Effector memory CD4-positive, alpha-beta T cell (primary cell): ENCODE measurements at places on chromosomes 11 and 22.

DNA sequence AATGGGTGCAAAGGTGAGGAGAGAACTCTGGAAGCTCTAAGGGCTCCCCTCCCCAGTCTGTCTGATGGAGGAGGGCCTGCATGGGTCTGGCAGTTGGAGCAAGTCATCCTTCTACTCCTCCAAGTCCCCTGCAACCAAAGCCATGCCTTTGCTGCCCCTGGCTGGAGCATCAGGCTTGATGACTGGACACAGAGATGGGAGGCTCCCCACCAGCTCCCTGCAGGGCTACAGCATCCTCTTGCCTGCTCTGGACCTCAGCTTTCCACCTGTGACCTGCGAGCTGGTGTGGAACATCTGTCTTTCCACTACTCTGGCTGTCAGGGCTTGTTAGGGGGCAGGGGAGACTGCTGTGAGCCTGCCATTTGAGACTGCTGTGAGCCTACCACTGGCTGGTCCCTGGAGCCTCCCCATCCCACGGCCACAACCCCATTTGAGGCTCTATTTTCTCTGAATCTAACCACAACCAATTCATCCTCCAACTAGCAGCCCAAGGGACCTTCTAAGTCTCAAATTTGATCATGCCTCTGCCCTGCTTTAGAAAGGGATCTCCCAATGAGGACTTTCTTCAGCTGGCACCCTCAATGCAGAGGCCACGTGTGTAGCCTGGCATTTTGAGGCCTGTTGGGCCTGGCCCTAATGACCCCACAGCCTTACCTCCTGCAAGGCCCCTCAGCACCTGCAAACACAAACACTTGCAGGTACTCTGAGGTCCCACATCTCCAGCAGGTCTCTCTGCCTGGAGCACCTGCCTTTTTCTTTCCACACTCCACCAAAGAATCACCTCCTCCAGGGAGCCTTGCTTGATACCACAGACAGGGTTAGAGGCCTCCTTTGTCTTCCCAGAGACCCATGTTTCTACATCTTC is 9.9 kb downstream of the P2RY6 start:
- no peak for DNase-seq

- DNase-seq: no peak
These were observed 67.5 kb downstream of the PAK1 start for GRCh38 chr11:77406396-77406795.

- no peak for DNase-seq
These were observed 270.1 kb downstream of the BUD13 start for GRCh38 chr11:116502641-116503061.

DNA sequence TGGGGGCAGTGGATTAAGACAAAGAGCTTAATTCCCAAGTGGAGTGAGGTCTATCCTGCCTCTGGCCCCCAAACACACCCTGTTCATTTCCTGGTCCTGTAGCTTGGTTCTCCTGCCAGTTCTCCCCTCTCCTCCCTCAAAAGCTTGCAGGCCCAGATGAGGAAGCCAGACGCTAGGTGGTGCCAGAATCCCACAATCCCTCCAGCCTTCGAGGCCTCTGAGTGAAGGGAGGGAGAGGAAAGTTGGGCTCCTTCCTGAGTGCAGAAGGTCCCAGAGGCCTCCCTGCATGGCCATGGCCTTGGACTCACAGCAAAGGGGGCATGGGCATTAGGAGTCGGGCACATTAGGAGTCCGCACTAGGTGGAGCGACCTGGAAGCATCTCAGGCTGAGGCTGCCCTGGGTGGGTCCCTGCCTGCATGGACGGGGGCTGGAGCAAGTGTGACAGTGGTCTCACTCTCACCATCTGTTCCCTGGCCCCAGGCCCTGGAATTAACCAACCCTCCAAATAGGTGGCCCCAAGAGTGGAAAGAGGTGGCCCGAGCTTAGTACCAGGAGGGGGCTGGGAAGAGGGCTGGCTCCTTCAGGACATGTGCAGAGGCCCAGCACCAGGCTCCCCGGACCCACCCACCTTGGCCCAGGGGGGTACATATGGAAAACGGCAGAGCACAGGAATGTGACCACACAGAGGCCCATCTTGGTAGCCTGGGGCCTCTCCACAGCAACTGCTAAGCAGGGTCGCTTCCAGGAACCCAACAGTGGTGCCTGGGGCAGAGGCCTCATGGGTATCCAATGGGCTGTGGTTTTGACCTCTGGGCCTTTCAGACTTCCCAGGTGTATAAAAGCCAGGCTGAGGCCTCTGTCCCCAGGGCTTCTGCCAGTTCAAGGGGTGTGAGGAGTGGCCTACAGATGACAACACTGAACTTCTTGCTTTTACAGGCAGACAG is 5.2 kb downstream of the FXYD2 start:
- no peak for DNase-seq

- no peak for DNase-seq
These were observed 73.6 kb downstream of the UBASH3B start for GRCh38 chr11:122729139-122729538.

GRCh38 chr11:72229336-72229924 is 4.9 kb downstream of the INPPL1 start:
- DNase-seq: no peak

DNA sequence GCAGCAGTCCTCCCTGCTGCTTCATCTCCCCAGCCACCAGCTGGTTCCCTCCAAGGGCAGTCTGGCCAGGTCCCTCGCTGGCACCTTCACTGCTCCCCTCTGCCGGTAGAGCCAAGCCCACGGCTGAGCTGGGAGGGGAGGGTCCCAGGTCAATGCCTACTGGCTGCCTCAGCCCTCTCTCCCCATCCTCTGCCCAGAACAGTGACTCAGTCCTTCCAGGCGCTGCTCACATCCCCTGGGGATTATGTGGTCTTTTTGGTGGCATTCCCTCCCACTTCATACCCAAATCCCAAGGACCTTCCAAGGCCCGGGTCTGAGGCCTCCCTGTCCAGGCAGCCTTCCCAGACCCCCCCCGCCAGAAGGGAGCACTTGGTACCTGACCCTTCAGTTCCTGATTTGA is 44.9 kb downstream of the WNT7B start:
- DNase-seq: no peak

GRCh38 chr11:73205661-73206343 is 12.3 kb upstream of the P2RY2 start:
- no peak for DNase-seq

DNA sequence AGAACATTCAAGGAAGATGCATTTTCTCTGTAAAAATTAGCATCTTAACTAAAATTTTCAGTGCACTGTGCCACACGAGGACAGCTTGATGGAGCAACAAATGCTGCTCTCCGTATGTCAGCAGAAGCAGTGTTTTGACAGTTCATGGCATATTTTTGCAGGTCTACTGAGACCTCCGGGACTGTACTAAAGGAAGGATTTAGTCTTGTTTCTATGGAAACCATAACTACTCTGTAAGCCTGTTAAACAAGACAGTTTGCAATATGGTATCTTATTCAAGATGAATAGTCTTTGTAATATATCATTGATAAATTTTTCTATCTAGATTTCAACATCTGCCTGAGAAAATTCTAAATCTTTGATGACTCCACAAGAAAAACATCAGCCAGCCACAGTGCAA is 184.0 kb upstream of the GUCY1A2 start:
- DNase-seq: no peak

GRCh38 chr11:3890014-3890413 is 34.5 kb downstream of the STIM1 start:
- no peak for DNase-seq

GRCh38 chr11:128831174-128832120 is 35.6 kb downstream of the KCNJ1 start:
- peak; percentile 80 for DNase-seq

DNA sequence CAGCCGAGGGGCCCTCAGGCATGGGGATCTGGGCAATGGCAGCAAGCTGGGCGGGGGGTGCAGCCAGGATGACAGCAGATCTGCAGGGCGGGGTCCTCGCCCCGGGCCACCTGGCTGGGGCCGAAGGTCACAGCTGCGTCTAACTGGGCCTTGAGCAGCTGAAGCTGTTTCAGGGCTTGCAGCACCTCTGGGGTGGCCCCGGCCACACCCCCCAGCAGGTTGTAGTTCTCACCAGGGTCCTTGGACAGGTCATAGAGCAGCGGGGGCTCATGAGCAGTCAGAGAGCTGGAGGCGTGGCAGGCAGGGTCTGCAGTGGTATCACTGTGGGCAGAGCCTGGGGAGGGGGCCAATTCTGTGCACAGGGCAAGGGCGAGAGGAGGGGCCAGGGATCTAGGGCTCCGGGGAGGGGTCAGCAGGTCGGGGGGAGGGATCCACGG is 2.8 kb downstream of the ARSA start:
- DNase-seq: no peak

DNA sequence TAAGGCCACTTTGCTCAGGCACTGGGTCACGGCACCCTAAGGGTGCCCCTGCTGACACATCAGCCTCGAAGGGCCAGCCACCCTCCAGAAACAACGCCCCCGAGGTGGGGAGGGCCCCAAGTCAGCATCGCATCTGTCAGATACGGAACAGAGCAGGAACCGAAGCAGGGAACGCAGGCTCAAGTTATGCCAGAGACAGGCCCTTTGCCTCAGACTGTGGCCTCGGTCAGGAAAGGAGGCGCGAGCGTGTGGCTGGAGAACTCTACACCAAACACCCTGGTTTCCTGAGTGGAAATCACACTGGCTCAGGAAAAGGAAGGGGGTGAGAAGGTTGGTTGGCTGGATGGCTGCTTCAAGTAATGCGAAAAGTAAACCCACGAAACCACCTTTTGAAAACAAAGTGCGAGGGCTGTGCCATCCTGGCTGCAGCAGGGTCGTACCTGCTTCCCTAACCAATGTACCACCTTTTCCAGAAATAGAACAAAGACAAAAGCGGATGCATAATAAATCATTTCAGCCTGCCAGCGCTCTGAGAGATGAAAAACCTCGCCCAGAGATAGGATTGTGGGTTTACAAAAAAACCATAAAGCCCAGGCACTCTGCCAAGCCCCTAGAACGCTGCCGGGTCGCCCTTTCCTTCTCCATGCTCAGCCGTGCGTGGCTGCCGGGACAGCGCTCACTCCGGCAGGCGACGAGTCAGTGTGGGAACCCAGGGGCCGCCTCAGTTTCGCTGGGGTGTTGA is 38.6 kb downstream of the TRMU start:
- DNase-seq: peak; percentile 8

- DNase-seq: no peak
These were observed 1321.7 kb downstream of the TBC1D22A start for GRCh38 chr22:48084041-48084728.

- peak; percentile 49 for DNase-seq
These were observed at the start of gene FAM111B for GRCh38 chr11:59106363-59107336. TSS of gene FAM111B (plus strand) at chr11:59107237. CDS start at chr11:59109626, 2,389 bp downstream.

DNA sequence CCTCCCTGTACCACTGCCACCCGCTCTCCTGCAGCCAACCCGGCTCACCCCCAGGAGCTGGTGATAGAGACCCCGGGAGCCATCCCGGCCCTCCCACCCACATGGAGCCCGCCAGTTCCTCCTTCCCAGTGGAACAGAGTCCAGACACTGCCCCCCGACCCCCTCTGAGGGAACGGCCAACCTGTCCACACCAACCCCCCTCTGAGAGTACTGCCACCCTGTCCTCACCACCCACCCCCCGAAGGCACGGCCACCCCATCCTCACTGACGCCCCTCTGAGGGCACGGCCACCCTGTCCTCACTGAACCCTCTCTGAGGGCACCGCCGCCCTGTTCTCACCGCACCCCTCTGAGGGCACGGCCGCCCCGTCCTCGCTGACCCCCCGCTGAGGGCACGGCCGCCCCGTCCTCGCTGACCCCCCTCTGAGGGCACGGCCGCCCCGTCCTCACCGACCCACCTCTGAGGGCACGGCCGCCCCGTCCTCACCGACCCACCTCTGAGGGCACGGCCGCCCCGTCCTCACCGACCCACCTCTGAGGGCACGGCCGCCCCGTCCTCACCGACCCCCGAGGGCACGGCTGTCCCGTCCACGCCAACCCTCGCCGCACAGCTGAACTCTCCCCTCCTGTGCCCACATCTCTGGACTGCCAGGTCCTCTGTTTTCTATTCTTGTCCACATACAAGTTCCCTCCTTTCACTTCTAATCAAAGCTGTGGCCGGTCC is 18.0 kb downstream of the TOLLIP start:
- DNase-seq: no peak

GRCh38 chr22:38467904-38468442 is at the start of gene KDELR3:
TSS of gene KDELR3 (plus strand) at chr22:38468096. CDS start at chr22:38468234, 138 bp downstream.
- no peak for DNase-seq

- no peak for DNase-seq
These were observed 285.0 kb downstream of the C11orf87 start for GRCh38 chr11:109706945-109707344.

DNA sequence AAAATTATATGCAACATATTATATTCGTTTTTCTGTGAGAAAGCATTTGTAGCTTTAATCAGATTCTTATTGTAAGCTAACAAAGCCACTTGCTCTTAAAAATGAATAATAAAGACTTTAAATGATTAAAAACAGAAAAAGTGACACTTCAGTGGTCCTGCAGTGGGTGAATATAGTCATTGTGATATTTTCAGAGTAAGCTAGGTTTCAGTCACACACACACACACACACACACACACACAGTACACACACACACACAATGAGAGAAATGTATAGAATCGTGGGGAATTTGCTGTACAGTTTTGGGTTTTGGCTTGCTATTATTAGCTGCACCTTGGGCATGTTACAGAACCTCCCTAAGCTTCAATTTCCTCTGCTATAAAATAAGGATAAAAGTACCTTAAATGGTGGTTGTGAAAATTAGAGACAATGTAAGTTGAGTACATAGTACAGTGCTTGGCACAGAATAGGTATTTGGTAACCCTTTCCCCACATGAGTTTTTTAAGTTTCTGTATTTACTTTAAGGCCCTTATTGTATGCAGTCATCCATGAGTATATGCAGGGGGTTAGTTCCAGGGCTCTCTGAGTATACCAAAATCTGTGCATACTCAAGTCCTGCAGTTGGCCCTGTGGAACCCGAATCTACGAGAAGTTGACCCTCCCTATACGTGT is 39.8 kb downstream of the CSTPP1 start:
- no peak for DNase-seq

DNA sequence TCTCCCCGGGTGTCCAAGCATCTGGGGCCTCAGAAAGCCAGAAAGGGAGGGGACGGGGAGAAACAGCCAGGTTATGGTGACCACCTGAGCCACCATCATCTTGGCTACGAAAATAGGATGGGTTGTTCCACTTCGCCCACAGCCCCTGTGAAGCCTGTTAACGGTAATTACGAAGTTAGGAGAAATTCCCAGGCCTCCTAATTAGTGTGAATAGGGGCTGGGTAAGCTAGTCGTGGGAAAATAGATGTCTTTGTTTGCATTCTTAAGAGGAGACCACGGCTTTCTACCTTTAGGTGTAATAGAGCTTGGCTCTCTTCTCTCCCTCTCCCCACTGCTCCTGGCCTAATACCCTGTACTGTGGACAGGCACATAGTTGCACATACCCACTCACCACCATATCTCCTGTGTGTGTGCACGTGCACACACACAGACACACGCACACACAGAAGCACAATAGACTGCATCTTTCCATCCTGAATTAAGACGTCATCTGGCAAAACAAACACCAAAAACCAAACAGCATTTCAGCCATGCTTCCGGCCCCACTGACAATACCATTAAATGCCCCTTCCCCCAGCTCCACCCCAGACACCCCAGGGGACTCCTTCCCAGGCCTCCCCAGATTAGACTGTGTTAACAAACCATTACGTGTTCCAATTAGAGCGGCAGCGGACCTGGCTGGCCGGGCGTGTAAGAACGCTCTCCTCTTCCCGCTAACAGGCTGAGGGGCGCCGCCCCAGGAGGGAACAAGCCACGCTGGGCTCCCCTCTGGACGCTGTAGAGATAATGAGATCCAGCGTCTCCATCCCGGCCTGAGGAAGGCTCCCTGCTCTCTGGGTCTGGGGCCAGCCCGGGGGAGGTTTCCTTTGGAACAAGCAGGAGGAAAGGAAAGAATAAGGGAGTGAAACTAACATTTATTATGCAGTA is 72.8 kb downstream of the TP53I11 start:
- DNase-seq: no peak

- DNase-seq: no peak
These were observed 1.4 kb downstream of the SIK2 start for GRCh38 chr11:111603611-111604130.
